Activated CD8-positive, alpha-beta memory T cell treated with anti-CD3 and anti-CD28 coated beads, Interleukin-2, amount 50 U/mL, for 48 hours (primary cell): ENCODE measurements at places on chromosomes 1 and 21.
A peak's percentile ranks its signal among the peaks of the same experiment; 100 is the strongest.

DNA sequence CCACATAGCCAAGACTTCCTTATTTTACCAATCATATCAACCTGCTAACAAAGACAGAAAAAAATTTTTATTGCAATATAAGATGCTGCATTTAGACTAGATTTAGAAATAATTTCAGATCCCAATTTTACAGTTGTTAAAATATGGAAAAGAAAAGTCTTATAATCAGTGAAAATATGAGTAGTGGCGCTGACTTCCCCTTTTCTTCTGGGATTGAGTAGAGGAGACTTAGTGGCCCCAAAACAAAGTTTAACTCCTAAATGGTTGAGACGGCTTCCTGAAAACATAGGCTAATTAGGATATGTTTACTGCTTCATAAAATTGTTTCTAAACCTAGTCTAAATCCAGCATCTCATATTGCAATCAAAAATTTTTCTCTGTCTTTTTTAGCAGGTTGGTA lies 68.4 kb downstream of the RAB3GAP2 start:
- no peak for DNase-seq

DNA sequence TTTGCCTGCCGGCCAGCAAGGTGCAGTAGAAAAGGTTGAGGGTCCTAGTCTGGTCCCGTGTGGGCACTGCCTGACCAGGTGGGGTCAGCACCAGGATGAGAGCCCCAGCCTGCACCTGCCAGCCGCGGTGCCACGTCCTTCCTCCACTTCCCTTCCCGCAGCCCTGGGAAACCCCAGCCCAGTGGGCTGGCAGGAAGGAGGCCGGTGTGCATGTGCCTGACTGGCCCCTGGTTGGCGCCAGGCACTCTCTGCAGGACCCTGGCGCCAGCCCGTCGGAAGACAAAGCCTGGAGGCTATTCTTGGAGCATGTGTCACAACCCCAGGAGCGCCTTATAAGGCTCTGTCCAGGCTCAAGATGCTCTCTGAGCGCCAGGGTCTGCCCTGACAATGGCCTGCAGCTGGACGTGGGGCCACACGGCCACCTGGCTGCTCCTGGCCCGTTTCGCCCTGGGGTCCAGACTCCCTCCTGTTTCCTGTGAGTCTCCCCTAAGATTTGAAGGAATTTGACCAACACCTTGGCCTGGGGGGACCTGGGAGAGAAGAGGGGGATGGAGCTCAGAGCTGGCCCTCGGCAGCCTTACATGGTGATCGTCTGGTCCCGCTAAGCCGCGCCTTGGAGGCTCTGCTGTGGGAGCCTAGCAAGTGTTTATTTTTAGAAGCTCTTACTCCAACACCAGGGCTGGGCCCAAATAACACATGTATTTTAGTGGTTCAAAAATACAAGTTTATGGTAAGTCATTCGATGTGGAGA lies 31.9 kb upstream of the POFUT2 start:
- DNase-seq: no peak

DNA sequence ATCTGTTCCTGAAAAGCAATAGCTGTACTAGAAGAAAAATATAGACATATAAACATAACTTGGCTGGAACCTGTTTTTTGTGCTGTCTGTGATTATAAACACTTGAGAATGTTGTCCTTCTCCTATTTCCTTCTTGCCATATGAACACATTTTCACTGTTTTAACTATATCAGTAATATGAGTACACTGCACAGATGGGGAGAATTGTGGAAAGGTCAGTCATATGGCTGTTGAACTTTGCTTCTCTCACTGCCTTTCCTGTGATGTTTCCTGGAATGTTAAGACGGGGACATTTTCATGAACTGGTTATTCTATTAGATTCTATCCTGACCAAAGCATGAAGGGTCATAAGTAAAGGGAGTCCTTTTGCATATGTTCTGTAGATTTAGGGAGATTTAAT lies 24.9 kb downstream of the HMCN1 start:
- DNase-seq: no peak

DNA sequence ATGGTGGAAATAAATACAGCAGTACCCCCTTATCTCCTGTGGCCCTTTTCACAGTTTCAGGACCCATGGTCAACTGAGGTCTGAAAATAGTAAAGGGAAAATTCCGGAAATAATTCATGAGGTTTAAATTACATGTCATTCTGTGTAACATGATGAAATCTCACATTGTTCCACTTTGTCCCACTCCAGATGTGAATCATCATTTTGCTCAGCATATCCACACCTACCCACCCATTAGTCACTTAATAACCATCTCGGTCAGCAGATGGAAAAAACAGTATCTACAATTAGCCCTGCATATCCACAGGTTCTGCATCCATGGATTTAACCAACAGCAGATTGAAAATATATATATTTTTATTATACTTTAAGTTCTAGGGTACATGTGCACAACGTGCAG lies 86.9 kb upstream of the GORAB start:
- DNase-seq: no peak

DNA sequence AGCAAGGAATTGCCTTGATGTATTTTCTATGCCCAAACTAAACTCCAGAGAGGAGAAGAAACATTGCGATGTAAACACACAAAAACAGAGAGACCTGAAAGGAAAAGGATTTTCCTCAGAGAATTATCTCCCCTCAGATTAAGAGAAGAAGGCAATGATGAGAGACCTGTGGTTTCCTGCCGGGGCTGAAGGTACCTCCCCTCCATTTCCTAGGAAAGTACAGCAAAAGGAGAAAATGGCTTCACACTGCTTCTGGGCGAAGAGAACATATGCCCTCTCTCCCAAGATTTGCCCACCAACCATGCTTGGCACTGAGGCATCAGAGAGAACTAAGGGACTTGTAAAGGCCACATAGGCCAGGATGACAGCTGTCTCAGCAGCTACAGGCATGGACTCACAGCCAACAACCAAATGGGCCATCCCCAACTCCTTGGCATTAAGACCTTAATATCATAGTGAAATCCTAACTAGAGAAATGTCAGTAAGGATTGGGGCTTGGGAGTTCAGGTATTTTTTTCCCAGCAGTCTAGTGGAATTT lies 523.0 kb downstream of the PTPRC start:
- peak; percentile 52 for DNase-seq

DNA sequence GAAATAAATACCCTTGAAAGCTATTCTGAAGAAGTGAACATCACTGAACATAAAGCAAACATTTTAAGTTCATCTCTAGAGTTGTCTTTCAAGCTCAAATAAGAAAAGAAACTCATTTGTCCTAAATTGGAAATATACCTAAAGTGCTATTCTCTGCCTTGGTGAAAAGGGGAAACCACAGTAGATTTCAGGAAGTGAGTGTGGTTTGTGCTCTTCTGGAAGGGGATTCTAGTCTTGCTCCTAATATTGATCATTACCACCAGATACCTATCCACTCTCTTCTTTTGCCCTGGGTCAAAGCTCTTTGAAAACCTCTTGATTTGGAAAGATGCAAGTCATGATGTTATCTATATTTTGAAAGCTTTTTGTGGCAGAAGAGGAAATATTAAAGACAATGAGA lies 798.1 kb downstream of the ADGRL2 start:
- DNase-seq: no peak

DNA sequence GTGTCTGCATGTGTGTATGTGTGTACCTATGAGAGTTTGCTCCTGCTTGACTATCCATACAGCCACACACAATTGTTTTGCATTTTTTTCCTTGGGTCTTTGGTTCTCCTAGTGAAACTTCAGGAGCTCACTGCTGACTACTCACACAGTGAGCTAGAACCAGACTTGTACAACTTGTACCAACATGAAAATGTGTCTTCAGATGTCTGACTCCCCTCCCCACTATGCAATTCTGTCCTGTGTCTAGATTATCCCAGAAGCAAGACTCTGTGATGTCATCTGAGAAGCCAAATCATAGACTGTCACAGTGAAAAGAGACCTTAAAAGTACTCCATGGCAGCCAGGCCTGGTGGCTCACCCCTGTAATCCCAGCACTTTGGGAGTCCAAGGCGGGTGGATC lies 49.7 kb downstream of the ELAVL4 start:
- DNase-seq: no peak

- no peak for DNase-seq
These were observed 790.9 kb upstream of the NCAM2 start for GRCh38 chr21:20207335-20207734.

- DNase-seq: no peak
These were observed 108.0 kb downstream of the ENAH start for GRCh38 chr1:225544924-225545323.

DNA sequence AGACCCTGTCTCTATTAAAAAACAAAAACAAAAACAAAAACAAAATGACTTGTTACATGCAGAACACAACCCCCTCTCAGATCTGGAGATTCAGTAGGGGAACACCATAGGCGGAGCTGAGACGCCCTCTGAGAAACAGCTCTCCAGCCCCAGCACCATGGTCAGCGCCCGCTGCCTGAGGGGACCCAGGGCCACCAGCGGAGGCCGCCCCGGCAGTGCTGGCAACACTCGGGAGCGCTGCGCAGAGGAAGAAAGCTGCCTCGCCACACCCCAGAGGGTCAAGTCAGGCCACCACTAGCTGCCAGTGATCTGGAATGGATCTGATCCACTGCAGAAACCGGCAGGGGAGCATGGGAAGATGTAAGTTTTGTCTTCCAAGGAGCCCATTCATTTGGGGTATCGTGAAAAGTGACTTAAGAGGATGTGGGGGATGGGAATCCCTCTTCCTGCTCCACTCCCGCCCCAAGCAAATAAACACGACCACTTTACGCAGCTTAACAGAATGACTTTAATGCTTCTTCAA lies 3.1 kb downstream of the ACTA1 start:
- DNase-seq: peak; percentile 75
